ENCODE measurements at places on chromosomes 3 and 15. TPM values are rescaled to one million over a fixed set of nuclear protein-coding genes. Genes with fewer than 3 reads are reported as not detected.

- DNase-seq = no peak
Observed at GRCh38 chr3:151501171-151501922, 40.5 kb upstream of the IGSF10 start.

- DNase-seq = no peak
Observed at GRCh38 chr3:76570436-76571057, 469.4 kb upstream of the ROBO2 start.

GRCh38 chr15:89543389-89543788 lies 31.9 kb upstream of the TICRR start:
- no peak for DNase-seq

DNA sequence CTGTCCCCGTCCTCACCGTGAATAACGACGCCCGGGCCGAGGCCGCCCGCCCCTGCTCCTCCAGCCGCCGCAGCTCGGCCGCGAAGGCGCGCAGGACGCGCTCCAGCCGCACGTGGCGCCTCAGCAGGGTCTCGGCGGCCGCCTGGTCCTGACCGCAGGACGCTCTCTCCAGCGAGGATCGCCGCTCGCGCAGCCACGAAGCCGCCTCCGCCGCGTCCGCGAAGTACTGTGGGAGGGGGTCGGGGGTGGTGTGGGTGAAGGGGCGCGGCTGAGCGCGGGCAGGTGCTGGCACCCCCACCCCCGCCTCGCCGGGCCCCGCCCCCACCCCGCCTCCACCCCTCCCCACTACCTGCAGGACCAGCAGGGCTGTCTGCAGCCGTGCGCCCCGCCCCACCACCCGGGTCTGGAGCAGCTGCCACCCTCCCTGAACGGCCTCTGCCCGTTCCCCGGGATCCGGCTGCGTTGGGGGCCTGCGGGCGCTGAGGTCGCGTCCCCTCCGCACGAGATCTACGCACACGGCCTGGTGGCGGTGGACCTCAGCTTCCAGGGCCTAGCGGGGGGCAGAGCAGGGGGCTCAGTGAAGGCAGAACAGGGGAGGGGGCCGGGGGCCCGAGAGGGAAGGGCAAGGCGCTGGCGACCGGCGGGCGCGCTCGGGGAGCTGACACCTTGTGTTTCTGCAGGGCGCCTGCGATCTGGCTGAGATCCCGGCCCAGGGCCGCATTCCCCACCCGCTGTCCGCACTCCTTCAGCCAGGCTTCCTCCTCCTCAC lies 11.7 kb downstream of the SPTBN5 start:
- peak; percentile 55 for DNase-seq

DNA sequence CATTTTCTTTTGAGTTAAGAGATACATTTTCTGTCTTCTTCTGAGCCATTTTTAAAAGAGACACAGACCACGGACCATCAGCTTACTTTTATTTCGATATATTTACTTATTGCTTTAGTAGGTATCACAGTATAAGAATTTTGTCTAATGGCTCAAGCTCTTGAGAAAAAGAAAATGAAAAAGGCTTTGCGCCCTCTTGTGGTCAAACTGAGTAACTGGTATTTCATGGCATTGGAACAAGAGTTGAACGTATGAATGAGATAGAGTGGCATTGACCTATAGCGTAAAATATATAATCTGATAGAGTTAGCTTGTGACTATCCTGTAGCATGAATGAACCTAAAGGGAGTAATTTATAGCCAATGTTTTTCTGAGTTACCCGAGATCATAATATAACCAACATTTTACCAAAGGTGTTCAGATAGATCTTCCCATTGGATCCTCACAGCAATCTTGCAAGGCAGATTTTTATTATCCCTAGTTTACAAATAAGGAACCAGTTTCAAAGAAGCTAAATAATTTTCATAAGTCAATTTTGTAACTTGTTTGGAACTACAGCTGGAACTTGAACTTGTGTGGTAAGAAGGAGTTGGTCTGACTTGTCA lies 154.6 kb downstream of the POLR2M start:
- no peak for DNase-seq

CPNE9 gene
- 0.41 TPM for total RNA-seq

GRCh38 chr3:194277104-194277785 lies 73.9 kb downstream of the CPN2 start:
- DNase-seq = peak; percentile 57

COL6A5 gene
- total RNA-seq = under 0.01 TPM

GRCh38 chr3:25854214-25854613 lies 64.3 kb downstream of the OXSM start:
- DNase-seq = no peak

ADAMTS17 gene
- 9.4 TPM for total RNA-seq

RASGRP1 gene
- total RNA-seq = 11.0 TPM

- no peak for DNase-seq
Observed at GRCh38 chr3:9105421-9105820, 142.1 kb upstream of the RAD18 start.

CIB2 gene
- 25.7 TPM for total RNA-seq

FMN1 gene
- total RNA-seq = 1.2 TPM

GRCh38 chr3:104796556-104796955 lies 570.2 kb upstream of the ALCAM start:
- DNase-seq = no peak

SPATA12 gene
- not detected for total RNA-seq

DNA sequence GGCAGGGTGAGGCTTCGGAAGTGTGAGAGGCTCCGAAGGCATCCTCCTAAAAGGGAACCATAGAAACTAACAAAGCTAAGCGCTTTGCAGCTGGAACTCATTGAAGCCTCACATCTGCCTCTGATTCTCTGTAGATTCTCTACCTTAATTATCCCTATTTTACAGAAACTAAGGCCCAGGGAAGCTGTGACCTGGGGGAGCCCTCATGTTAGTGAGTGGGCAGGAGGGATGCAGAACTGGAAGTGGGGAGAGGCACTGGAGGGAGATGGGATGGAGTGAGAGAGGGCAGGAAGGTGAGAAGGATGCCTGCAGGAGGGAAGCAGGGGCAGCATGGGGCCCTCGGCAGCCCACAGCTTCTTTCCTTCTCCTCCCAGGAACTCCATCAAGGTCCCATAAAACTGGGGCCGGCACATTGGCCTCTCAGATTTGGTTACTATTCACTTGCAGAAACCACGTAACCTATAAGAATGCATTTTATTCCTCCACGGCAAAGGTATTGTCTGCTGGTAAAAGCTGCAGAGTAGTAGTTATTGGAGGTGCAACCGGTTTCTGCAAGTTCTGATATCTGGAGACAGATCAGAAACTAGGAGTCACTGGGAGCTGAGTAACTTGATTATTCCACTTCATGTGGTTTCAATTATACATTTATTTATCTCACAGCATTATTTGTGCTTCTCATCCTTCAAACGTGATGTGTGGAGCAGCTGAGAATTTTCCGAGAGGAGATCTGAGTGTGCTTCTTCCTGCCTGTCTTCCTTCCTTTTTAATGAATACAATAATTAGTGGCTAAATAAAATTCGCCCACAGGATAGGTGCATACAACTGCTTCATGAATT lies 24.0 kb upstream of the CHCHD6 start:
- DNase-seq = no peak

DNA sequence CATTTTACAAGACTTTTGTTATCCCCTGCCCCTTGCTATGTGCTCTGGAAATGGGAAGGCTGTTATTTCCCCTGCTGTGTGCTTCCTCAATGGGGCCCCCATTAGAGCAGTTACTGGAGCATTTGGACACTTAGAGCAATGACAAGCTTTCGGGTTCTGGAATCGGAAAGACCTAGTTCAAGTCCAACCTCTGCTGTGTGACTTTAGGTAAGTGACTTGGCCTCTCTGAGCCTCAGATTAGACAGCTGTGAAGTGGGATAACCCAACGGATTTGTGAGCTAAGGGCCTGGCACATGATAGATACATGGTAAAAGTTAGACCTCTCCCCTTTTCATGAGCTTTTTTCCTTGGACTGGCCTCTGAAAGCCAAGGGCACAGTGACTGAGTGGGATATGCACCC lies 84.0 kb upstream of the SEC13 start:
- no peak for DNase-seq

Measured in frontal cortex (tissue), 4 donors.